Right lung (tissue), 10 donors: ENCODE measurements at places on chromosomes 6 and 20.

DNA sequence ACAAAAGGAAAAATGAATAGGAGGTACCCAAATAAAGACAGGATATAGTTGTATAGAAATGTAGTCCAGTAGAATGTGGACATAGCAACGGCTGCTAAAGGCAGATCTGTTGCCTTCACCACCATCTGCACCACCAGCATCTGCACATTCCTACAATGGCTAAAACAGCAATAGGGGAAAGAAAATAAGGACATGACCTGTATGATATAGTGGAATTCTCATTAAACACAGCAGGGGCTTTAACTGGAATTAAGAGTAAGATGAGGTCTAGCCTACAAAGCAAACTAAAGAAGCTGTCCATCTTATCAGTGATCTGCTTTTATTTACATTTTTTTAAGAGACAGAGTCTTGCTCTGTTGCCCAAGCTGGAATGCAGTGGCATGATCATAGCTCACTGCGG is 26.8 kb upstream of the SCAF8 start:
- DNase-seq = no peak

DNA sequence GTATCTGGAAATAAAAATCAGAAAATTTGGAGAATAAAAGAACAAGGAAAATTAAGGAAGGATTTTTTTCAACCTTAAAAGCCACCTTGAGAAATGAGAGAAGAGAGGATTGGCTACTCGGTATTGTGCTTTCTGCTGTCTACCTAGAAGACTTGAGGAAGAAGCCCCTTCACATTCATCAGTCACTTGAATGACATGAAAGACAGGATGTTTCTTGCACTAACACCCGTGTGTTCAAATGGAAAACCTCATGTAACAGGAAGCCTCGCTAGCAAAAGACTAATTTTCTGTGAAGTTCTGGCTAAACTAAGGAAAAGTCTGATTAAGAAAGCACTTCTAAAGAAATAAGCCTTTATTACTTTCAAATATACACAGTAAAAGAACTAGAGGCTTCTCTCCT is 69.9 kb downstream of the OLIG3 start:
- DNase-seq = no peak

- no peak for DNase-seq
These were observed 28.4 kb downstream of the VSTM2L start for GRCh38 chr20:37931153-37931922.

- no peak for DNase-seq
These were observed 46.3 kb downstream of the EZR start for GRCh38 chr6:158772851-158773371.

DNA sequence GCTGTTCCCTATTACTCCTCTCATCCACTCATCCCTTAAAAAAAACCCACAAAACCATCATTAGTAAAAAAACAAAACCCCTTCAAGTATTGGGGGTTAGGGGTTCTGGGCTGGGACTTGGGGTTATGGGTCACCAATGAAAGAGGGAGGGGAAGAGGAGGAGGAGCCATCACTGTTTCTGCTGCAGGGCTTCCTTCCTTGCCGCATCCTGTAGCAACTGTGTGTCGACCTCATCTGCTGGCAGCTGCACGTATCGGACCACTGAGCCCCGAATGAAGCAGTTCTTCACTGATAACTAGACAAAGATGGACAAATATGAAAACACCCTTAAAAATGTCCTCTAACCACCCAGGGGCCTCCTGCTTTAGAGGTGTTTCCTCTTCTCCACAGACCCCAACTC is 2.0 kb upstream of the VARS1 start:
- DNase-seq = no peak

- DNase-seq = no peak
These were observed 347.1 kb downstream of the UTRN start for GRCh38 chr6:144632266-144632665.

GRCh38 chr20:2289475-2289874 is 6.3 kb upstream of the TGM3 start:
- no peak for DNase-seq
